ENCODE measurements at places on chromosomes 1 and 21.

DNA sequence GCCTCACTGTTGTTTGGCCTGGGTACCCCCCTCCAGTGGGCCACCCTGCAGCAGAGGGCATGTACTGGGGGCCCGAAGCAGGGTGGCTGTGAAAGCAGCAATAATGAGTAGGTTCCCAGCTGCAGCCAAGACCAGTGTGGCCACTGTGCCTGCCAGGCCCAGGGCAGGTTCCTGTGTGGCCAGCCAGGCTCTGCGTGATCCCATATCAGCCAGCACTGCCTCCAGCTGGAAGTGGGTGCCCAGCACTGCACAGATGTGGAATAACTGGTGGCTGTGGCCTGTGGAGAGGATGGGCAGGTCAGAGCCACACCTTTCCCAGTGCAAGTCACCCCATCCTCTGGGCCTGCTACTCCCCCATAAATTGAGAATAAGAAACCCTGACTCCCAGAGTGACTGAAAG, 2.1 kb downstream of the BGLAP start:
- no peak for DNase-seq

GRCh38 chr1:117092594-117092993, 29.0 kb downstream of the TRIM45 start:
- no peak for DNase-seq

DNA sequence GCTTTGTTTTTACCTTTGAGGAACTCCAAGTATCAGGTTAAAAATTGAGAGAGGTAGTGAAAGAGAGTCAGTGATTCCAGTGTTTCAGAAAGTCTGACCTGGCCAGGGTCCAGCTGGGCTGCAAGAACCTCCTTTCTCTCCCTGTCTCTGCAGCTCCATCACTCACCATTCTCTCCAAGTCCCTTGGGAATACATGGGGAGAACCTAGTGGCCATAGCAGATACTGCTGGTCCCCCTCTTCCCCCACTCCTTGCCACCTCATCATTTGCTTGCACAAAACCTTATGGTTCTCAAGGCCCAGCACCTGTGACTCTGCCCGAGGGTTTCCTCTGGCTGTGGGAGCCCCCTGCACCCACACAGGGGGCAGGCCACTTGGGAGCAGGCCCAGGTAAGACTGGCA, 279.5 kb downstream of the KIF26B start:
- no peak for DNase-seq

DNA sequence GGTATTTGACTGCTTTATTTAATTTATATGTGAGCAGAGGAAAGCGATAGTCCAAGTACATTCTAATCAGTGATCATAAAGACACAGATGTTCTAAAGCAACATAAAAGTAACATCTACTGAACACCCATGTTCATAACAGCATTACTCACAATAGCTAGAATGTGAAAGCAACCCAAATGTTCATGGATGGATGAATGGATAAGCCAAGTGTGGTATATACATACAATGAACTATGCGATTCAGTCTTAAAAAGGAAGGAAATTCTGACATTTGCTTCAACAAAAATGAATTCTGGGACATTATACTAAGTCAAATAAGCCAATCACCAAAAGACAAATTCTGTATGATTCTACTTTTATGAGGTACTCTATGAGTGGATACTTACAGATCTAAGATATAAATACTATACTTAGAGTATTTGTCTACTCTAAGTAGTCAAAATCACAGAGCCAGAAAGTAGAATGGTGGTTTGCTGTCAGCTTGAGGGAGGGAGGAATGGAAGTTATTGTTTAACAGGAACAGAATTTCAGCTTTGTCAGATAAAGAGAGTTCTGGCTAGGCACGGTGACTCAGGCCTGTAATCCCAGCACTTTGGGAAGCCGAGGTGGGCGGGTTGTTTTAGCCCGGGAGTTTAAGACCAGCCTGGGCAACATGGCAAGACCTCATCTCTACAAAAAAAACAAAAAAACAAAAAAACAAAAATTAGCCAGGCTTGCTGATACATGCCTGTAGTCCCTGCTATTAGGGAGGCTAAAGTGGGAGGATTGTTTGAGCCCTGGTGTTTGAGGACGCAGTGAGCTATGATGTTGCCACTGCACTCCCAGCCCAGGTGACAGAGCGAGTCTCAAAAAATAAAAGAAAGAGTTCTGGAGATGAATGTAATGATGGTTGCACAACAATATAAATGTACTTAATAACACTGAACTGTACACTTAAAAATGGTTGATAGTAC, 79.7 kb upstream of the ARHGAP29 start:
- DNase-seq, result no peak

DNA sequence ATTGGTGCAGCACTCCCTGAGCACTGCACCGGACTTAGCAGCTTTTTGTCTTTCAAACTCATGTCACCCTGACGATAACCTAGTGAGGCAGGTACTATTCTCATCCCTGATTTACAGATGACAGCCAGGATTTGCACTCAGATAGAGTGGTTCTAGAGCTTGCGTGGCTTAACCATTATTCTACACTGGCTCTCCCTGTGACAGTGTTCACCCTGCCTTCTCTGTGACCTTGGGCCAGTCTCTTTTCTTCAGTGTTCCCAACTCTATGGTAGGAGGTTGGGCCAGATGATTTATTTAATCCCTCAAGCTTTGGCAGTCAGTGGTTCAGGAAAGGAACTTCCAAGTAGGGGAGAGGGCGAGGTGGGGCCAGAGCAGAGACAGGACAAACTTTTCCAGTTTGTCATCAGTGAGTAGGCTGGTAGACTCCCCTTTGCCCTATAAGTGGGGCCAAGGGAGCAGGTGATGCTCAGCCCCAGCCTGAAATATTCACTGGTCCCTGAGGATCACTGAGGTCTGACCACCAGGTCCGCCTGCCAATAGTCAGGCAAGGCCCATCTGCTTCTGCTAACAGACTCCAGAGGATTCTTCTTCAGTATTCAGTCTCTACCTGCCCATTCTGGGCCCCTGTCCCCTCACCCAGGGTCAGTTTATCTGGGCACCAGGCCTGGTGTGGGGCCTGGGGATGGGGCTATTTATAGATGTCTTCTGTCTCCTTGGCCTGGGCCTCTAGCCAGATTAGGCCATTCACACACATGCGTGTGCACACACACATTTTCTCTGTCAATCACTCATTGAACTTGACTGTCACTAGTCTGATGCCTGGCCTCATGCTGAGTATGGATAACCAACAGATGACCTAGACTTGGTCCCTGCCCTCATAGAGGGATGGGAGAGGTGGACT, 8.8 kb upstream of the FABP3 start:
- no peak for DNase-seq

DNA sequence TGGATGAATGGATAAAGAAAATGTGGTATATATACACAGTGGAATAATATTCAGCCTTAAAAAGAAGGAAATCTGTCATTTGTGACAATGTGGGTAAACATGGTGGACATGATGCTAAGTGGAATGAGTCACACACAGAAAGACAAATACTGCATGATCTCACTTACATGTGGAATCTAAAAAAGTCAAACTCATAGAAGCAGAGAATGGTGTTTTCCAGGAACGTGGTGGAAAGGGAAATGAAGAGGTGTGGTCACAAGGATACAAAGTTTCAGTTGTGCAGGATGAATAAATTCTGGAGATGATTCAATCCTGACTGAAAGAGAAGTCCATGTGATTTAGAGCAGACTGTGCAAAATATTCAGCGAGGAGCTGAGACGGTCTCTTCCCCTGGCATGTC, 56.6 kb downstream of the RYR2 start:
- no peak for DNase-seq
